Effector memory CD8-positive, alpha-beta T cell (primary cell): ENCODE measurements at places on chromosomes 7 and 10.

GRCh38 chr7:91112902-91113341 is 151.3 kb upstream of the FZD1 start:
- no peaks in the 10 kb centered on the region for H3K4me1 ChIP-seq
- no peak overlapping the region for H3K27ac ChIP-seq
- H3K36me3 ChIP-seq: no peaks in the 10 kb centered on the region
- no peaks in the 10 kb centered on the region for H3K27me3 ChIP-seq

DNA sequence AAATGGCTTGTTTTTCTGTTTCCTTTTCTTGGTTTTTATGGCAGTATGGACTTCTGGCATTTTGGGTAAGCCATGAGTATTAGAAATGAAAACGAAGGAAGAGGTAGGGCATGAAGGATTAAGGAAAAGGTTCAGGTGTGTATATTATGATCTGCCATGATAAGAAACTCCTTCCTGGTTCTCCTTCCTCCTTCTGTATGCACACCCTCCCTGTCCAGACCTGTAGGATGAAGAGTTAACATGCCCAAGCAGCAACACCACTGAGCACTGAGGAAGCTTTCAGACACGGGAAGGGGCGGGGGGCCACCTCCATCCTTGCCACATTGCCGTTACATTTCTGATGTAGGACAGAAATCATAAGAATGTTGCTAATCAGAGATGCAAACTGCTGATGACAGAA is 361.0 kb upstream of the ZMIZ1 start:
- no peak for DNase-seq
- no peaks in the 10 kb centered on the region for H3K36me3 ChIP-seq
- no peak overlapping the region for H3K4me3 ChIP-seq
- H3K27ac ChIP-seq: no peak overlapping the region

DNA sequence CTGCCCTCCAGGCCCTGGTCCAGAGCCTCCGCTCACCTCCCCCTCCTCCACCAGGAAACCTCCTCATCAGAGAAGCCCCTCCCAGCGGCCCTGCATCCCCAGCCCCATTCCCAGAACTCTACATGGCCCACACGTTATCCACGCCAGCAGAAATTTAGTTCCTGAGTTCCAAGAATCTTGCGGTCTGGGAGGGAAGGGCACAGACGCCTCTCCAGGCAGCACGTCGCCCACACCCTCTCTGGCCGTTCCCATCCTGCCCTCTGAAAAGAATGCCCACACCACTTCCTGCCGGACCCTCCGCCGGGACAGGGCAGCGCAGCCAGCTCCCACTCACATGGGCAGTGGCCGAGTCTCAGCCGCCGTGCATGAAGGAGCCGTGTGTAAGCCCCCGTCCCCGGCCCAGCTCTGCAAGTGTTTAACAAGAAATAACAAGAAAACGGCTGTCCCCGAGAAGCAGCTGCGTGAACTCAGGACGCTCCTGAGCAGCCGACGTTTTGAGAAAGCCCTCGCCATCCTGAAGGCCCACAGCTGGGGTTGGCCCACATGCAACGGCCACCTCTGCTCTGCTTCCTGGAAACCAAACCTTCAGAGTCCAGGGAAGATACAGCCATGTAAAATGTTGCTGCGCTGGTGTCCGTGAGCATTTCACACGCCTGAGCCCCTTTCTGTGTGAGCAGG is 17.4 kb downstream of the ADGRA1 start:
- H3K27ac ChIP-seq: no peak overlapping the region
- no peak for DNase-seq
- no peaks in the 10 kb centered on the region for H3K36me3 ChIP-seq
- H3K4me1 ChIP-seq: no peaks in the 10 kb centered on the region
- H3K27me3 ChIP-seq: peaks cover 12% of the 10 kb centered on the region

GRCh38 chr10:107728807-107729206 is 564.3 kb upstream of the SORCS1 start:
- no peak overlapping the region for H3K27ac ChIP-seq
- no peak overlapping the region for H3K4me3 ChIP-seq
- H3K4me1 ChIP-seq: no peaks in the 10 kb centered on the region
- no peaks in the 10 kb centered on the region for H3K27me3 ChIP-seq
